ENCODE measurements at places on chromosomes 2 and 18. TPM values are rescaled to one million over a fixed set of nuclear protein-coding genes. Genes with fewer than 3 reads are reported as not detected.

HMSD gene
- not detected for total RNA-seq

ELP2 gene
- 194 TPM for total RNA-seq

OXER1 gene
- not detected for total RNA-seq

NOSTRIN gene
- total RNA-seq = 0.22 TPM

COPS9 gene
- total RNA-seq = 156 TPM

MC5R gene
- not detected for total RNA-seq

KRTCAP3 gene
- total RNA-seq = not detected
